ENCODE measurements at places on chromosomes 16 and 17.

- DNase-seq, result no peak
Observed at GRCh38 chr17:7782240-7782639, 51.8 kb upstream of the KDM6B start.

DNA sequence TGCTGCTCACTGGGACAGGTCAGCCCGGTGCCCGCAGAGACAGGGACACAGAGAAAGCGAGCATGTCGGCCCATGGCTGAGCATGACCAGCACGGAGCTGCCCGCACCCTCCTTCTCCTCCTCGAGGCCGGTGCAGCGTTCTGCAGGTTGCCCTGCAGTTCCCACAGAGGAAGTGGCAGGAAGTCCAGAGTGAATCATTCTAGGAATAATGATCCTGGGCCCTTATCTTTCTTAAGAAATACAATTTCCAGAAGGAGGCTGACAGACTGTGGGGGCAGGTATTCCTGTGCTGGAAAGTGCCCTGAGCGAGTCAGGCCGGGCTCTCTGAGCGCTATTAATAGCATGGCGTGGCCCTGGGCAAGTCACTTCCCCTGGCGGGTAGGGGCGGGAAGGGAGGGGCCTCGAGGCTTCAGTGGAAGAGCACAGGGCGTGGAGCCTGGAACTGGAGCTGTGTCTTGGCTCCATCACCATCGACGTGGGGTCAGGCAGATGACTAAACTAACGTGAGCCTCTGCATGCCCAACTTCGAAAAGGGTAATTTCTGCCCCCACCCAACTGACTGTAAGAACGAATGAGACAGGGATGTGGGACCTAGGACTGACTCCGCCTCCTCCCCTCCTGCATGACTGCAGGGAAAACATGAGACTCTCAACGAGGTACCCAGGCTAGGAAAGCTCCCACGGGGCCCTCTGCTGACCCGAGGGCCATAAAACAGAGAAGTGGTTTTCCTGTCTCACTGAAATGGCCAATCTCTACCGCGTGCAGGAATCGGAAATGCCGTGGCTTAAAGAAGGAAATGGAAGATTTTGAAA, 9.8 kb downstream of the TMEM204 start:
- no peak for DNase-seq

- no peak for DNase-seq
Observed at GRCh38 chr16:2370721-2371120, 30.2 kb upstream of the ABCA3 start.

- no peak for DNase-seq
Observed at GRCh38 chr16:5590416-5590815, 492.8 kb upstream of the EEF2KMT start.

- no peak for DNase-seq
Observed at GRCh38 chr16:78098087-78098486, 1.4 kb upstream of the WWOX start.

GRCh38 chr17:56431736-56432135, 161.8 kb upstream of the NOG start:
- DNase-seq, result no peak

DNA sequence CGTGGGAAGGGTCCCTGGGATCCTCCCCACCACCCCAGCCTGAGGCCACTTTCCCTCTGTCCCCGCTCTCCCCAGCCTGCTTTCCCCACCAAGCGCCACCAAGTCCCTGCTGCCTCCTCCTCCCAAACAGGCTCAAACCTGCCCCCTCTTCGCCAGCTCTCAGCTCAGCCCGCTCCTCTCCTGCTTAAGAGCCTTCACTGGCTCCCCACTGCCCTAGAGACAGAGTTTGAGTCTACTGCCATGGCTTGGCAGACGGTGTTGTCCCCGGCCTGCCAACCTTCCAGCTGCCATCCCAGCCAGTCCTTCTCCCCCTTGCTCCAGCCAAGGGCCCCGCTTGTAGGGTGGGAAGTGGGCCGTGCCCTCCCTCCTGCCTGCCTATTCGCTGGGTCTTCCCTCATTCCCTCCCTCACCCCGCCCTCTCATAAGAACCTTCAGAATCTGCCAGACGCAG, 11.1 kb downstream of the IL4R start:
- DNase-seq, result no peak

DNA sequence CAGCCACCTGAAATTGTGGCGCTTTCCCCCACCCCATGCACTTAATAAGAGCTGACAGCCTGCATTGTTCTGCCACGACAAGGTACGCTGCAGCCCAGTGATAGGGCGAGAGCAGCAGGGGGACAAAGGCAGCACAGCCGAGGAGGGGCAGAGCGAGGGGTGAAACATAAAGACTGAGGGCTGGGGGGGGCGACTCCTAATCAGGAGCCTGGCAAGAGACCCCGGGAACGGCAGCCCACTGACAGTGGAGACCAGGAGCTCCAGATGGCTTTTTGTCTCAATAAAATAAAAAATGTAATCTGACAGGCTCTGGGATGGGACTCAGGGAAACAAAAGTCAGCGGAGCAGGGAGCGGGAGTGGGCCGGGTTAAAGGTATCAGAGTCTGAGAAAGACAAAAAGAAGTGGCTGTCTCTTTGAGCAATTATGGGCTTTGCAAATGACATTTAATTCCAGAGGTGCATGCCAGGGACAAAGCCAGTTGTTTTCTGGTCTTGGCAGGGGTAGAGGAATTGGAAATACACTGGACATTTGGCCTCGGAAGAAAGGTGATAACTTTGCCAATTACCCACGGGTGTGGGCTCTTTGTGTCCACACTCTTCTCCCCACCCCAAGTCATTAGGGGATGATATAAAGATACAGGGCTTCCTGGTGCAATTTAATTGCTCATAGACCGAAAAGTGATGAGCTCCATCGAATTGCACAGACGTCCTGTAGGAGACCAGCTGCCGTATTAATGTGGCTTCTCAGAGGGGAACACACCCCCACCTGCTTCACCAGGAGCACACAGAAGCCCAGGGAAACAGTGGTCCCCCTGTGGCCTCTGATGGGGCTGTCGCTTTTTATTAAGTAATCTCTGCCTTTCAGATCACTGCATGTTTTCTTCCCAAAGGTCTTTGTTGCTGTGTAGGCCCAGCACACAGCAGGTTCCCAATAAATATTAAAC, 17.6 kb upstream of the CCDC182 start:
- DNase-seq, result no peak

- DNase-seq, result no peak
Observed at GRCh38 chr17:2853283-2854142, 57.3 kb downstream of the RAP1GAP2 start.

DNA sequence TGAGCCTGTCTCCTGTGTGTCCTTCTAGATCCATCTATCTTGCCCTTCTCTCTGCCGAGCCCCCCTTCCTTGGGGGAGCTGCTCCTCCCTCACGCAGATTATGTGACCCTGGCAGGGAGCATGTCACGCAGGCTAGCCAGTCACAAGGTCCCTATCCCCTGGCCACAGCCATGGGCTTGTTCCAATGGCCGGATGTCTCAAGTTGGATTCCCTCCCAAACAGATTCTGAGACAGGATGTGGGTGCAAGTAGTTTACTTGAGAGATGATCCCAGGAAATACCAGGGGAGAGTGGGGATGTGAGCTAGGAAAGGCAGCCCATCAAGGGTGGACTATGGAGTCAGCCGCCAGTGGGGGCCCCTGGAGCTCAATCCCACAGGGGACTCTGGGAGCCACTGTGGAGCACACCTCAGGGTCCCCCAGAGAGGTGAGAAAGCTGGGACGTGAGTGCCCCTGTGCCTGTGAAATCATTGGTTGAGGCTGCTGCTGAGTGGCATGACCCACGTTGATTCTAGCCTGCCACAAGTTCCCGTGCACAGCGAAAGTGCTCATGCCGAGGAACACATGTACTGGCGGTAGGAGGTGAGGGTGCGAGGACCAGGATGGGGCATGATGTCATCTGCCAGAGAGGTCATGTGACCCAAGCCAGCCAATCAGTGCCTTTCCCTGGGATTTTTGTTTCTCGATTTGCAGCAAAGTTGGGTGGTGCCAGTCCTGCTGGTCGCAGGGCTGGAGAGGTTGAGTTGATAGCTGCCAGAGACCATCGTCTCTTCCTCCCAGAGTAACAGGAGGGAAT, 6.4 kb upstream of the CRISPLD2 start:
- DNase-seq, result no peak

GRCh38 chr16:60945225-60945624, 1091.0 kb downstream of the CDH8 start:
- no peak for DNase-seq

- peak; percentile 8 for DNase-seq
Observed at GRCh38 chr16:24670623-24671454, 58.6 kb upstream of the TNRC6A start.

DNA sequence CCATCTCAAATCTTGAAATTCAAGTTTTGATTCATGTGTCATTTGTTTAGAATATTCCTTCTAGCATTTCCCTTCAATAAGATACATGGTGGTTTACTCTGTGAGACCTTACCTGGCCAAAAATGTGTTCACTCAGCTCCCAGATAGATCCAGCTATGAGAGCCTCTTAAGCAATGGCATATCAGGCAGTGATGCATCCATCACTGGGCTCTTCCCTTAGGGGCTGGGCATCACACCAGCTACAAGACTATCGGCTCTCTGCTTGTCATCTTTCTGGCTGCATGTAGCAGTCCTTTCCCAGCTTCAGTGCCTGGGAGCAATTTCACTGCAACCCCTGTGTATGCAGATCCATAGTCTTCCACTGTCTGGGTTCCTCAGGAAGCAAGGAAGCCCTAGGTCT, 40.6 kb downstream of the GOSR1 start:
- DNase-seq, result no peak

DNA sequence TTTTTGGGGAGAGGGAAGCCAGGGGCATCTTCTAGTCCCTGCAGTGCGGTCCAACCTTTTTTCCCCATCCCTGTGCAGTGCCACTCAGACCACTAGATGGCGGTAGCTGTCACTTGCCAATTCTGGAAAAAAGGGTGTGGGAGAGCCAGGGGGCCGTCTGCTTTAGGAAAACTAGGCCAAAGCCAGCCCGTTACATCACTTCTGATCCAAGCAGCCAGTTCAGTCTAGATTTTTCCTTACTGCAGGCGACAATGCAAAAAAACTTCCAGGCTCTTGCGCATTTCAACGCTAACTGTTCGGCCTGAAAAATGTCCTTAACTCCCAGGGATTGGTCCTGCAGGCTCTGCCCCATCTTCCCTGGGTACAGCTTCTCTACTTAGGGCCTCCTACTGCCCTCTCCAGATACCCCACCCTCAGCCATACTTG, 69.2 kb upstream of the CES5A start:
- peak; percentile 6 for DNase-seq

DNA sequence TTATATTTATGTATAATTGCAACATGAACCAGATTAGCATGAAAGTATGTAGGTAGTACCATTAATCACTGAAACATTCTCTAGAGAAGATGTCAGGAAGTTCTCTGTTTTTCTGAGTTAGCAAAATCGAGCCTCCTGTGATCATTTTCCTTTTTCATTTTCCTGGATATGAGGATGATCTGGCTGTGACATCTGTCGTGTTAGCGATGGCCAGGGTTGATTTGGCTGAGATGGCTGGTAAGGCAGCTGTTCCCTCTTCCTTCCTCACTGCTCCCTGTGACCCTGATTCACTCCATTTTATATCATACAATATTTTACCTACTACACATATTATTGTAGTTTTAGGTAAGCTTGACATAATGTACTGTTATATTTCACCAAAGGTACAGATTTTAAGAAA, 10.3 kb downstream of the CNTNAP4 start:
- DNase-seq, result no peak

DNA sequence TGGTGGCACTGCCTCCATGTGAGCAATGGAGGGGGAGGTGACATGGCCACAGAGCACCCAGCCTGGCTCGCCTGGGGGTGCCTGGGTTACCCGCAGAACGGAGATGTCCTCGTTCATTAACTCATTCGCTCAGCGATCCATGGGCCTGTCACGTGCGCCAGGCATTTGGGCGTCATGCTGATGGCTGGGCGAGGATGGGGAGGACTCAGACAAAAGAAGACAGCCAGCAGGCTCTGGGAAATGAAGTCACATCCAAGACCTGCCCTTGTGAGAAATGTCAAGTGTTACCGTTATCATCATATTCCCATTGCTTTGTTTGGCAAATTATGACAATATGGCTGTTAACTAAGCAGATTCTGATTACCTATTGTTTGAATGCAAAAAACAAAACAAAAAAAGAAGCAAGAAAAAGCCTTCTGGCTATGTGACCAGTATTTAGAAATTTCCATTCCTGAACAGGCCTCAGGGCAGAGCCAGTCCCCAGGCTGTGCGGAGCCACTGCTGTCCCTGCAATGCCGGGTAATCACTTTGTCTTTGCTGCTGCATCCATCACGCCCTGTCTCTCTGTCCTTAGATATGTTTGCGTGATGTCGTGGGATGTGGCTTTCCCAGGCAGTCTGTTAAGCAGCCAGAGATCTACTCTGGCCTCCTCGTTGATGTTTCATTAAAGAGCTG, 57.9 kb downstream of the CMIP start:
- DNase-seq, result no peak

- no peak for DNase-seq
Observed at GRCh38 chr17:80833952-80834892, 157.4 kb upstream of the CHMP6 start.

- DNase-seq, result no peak
Observed at GRCh38 chr17:5535436-5535835, 48.9 kb downstream of the NLRP1 start.

DNA sequence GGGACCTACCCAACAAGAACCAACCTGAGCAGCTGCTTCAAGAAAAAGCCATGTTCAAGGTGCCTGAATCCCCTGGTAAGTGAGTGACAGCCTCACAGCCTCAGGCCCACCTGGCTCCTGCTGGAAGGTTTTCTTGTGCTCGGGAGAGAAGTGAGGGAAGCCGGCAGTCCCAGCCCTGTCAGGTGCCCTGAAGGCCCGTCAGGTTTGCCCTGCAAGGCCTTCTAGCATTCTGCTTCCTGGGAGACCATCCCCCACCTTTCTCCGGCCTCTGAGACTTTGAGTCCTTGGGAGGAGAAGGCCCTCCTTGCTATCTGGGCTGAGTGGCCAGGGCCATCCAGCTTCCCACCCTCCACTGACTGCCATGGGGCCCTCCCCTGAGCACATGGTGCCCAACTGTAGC, 166.7 kb upstream of the ZNF267 start:
- DNase-seq, result no peak

DNA sequence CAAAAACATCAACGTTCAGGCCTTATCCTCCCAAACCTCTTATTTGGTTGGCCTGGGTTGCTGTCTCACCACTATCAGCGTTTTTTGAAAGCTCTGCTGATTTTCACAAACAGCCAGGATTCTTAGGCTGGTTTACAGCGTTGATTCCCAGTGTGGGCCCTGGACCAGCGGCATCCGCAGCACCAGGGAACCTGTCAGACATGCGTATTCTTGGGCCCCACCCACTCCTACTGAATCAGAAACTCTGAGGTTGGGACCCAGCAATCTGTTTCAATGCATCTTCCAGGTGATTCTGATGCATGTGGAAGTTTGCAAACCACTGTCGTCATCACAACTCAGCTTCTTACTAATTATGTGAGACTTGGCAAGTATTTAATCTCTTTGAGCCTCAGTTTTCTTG, 58.5 kb downstream of the RGS9 start:
- DNase-seq, result no peak

DNA sequence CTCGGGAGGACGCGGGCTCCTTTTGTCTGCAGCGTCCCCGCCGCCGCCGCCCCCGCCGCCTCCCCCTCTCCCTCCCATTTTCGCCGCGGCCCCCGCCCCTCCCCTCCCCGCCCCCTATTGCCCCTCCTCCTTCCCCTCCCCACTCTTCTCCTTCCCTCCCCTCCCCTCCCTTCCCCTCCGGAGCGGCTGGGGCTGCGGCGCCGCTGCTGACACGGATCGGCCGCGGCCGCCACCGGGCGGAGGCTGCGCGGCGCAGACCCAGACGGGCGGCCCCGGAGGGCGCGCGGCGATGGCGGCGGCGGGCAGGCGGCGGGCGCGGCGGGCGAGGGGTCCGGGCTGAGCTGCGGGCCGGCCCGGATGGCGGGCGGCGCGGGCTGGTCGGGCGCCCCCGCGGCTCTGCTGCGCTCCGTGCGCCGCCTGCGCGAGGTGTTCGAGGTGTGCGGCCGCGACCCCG, at the start of gene RAB11FIP4:
RAB11FIP4 (plus strand) TSS at position 180 of the 454 bp plus-strand sequence; CDS start at position 358, 178 bp downstream.
- DNase-seq, result no peak

- DNase-seq, result no peak
Observed at GRCh38 chr17:39605492-39606433, 2.0 kb downstream of the NEUROD2 start.

All from brain pericyte (primary cell).